ENCODE measurements at places on chromosomes 4 and X.
A peak's percentile ranks its signal among the peaks of the same experiment; 100 is the strongest.

GRCh38 chr4:102610007-102610406 lies 108.8 kb downstream of the NFKB1 start:
- DNase-seq, result peak; percentile 30

GRCh38 chr4:184343502-184344177 lies 126.0 kb upstream of the ENPP6 start:
- DNase-seq, result peak; percentile 84

DNA sequence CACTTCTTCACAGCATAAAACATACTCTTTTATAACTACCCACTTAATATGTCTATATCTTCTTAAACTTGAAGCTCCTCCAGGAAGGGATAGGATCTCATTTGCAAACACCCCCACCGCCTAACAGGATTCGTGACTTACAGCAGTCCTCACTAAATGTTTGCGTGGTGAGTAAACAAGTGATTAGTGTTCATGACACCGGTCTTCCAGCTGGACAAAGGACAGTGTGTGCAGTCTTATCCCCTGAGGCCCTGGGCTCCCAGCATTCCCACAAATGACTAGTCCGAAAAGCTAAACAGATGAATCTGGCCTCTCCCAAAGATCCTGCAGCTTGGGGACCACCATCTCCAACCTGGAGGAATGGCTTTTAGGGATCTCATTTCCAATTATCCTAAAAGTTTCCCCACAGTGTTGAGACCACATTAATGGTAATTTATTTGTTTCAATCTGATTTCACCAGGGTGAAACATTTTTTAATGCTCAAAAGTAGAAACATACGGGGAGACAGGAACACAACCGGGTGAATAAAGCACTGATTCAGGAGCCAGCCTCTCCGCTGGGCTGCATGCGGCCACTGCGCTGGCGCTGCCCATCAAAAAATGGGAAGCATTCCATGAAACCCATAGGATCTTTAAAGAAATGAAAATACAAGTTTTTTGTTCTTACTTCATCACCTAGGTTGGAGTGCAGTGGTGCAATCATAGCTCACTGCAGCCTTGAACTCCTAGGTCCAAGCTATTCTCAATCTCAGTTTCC lies 69.2 kb downstream of the HADH start:
- no peak for DNase-seq

DNA sequence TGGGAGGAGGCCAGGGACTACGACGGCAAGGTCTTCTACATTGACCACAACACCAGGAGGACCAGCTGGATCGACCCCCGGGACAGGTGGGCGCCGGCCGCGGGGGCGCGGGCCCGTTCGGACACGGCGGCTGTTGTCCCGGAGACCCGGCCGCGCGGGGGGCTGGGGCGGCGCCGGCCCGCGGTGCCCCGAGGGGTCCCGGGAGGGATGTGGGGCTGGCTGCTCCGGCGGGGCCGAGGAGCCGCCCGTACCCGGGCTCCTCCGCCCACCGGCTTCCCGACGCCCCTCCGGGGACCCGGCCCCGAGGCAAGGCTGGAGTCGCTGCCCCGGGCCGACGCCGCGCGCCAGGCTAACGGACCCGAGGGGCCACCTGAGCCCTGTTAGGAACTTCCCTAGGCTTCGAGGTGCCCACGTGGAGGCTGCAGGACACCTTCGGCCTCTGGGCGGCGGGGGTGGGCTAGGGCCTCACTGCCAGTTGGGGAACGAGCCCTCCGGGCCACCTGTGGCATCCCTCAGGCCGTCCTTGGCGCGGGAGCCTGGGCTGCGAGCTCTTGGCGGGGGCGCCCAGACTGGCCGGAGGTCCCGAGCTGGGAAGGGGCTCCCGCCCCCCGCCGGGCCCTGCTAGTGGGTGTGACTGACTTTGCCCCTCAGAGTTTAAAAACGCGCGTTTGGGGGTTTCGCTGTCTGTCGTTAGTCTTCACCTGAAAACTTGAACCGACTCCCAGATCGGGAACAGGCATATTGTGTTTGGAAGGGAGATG lies 660 bp downstream of the WWC2 start:
- peak; percentile 68 for DNase-seq

DNA sequence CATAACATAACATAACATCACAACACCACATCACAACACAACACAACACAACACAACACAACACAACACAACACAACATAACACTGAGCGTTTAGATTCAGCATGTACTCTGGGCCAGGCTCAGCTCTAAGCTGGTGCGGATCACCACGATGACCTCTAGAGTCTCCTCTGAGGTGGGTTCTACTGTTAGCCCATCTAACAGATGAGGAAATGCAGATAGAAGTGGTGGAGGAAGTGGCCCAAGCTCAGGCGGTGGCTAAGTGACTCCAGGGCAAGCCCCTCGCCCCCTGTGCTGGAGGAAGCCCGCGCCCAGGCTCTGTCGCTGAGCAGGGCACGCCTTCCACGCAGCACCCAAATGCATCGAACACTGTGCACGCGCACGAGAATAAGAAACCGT lies 45.3 kb upstream of the CDKN2AIP start:
- DNase-seq, result peak; percentile 66

GRCh38 chrX:118254611-118255010 lies 91.3 kb upstream of the WDR44 start:
- DNase-seq, result peak; percentile 82

DNA sequence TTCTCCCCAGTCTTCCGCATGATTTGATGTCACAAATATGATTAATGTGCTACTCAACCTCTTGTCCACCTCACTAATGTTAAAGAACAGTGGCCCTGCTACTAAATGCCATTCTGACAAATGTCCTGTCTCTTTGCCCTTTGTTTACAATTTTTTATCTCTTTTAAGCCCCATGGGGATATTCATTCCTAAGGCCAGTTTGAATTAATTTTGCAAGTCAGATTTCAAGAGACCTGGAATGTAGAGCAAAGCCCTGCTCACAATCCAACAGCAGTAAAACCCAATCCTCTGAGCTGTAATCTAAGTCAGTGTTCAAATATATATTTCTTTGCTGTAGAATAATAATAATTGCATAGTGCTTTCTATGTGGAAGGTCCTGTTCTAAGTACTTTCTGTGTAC lies 81.2 kb downstream of the LDB2 start:
- no peak for DNase-seq

DNA sequence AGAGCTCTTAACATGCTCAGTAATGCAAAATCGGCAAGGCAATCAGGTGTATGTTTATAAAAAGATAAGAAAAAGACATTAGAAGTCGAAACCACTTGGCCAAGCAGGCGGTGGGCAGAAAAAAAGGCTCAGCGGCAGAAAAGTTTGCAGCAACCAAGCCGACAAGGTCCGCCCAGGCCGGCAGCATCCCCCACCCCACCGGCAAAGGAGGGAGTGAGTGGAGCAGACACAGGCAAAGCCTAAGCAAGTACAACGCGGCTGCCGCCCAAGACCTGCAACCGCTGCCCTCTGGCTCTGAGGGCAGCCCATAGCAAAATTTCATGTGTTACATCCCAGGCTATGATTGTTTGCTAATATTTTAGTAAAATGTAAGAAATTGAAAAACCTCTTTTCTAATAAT lies 125.4 kb upstream of the ZCCHC13 start:
- no peak for DNase-seq

GRCh38 chrX:111365770-111366325 lies 46.1 kb downstream of the DCX start:
- DNase-seq, result no peak

GRCh38 chr4:68272860-68273259 lies 27.4 kb upstream of the TMPRSS11B start:
- DNase-seq, result no peak

DNA sequence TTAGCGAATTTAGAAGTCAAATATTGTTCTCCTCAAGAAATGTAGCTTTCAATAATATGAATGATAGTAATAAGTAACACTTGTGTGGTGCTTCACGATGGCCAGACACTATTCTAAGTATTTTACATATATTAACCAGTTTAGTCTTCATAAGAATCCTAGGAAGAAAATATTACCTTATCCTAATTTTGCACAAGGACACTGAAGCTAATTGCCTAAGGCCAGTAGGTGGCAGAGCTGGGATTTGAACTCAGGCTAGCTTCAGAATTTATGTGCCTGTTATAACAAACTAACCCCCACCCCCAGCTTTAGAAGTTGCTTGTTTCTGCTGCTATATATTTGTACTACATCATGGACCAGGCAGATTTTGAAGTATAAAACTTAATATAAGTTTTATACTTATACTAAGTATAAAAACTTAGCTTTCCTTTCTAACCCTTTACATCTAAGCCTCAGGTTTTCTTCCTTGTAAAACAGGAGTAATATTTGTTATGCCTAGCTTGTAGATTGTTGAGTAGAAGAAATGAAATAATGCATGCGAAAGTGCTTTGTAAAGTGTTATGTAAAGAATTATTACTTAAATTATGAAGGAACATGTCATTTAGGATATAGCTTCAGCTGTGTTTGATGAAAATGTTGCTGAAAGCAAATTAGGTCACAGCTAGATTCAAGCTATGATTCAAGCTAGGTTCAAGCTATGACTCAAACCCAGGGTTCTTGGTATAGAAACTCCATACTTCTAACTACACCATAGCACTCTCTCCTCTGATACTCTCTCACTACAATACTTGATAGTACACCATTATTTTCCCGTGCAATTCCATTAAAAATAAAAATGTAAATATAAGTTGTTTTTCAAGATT lies 4.2 kb upstream of the CDS1 start:
- DNase-seq, result peak; percentile 74

DNA sequence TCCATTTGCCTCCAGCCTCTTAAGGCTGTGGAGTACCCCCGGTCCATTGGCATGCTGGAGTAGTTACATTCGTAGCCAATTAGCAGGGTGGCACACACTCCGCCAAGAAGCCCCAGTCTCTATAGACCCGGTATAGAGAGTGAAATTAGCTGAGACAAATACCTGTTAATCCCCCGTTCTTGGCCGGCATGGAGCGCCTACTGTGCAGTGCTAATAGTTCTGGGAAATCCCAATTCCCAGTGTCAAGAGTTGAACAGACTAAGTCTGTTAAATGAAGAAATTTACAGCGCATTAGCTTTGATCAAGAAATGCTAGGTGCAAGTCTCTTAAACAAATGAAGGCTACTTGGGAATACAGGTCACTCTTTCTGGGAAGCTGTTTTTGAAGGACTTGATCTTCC lies 127.8 kb upstream of the ARX start:
- DNase-seq, result no peak

DNA sequence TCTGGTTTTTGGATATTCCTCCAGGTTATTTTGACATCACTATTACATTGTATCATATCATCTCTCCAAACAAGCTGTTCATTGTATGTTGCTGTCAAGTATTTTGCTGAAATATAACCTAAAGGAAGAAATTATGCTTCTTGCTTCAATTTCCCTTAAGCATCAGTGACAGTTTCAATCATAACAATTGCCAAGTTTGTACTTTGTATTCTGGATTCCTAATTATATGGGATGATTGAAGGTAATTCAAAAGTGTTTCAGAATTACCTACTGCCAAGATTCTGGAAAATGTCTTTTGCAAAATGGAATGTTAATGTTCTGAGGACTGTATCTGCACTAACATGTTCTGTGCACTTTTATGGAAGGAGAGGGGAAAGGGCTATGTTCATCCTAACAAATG lies 228.7 kb downstream of the PRDM5 start:
- no peak for DNase-seq

DNA sequence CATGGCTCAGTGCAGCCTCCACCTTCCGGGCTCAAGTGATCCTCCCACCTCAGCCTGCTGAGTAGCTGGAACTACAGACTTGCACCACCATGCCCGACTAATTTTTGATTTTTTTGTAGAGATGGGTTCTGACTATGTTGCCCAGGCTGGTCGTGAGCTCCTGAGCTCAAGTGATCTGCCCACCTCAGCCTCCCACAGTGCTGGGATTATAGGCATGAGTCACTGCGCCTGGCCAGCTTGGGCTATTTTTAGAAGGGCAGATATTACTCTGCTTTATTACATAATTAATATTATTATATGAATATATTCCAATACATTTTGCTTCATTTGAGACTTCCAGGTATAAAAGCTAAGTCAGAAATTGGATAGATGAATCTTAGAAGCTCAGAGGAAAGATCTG lies 143.7 kb upstream of the ANK2 start:
- DNase-seq, result no peak

DNA sequence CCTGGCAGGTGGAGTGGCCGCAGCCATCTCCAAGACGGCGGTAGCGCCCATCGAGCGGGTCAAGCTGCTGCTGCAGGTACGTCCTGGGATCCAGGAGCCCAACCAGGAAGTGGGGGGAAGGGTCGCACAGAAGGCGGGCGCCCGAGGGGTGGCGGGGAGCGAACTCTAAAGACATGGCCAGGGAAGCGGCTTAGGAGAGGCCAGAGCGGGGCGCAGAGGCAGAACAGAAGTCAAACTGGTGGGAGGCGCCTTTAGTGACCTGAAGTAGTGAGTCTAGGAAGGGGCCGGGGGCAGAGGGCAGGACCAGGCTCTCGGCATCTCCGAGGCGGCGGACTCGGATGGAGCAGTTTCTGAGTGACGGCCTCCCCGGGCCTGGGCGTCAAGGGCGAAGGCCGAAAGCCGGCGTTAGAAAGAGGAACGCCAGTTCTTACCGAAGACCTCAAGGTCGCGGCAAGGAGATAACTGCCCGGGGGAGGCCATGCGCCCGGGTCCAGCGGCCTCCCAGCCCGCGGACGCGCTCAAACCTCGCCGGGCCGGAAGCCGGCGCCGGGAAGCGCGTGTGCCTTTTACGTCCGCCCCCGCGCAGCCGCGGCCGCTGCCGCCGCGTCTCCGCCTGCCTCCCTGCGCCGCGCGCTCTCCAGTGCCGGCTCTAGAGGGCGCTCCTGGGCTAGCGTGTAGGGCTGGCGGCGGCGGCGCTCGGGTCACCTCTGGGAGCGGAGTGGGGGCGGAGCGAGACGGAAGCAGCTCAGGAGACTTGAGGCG lies 488 bp downstream of the SLC25A5 start:
- DNase-seq, result peak; percentile 90

DNA sequence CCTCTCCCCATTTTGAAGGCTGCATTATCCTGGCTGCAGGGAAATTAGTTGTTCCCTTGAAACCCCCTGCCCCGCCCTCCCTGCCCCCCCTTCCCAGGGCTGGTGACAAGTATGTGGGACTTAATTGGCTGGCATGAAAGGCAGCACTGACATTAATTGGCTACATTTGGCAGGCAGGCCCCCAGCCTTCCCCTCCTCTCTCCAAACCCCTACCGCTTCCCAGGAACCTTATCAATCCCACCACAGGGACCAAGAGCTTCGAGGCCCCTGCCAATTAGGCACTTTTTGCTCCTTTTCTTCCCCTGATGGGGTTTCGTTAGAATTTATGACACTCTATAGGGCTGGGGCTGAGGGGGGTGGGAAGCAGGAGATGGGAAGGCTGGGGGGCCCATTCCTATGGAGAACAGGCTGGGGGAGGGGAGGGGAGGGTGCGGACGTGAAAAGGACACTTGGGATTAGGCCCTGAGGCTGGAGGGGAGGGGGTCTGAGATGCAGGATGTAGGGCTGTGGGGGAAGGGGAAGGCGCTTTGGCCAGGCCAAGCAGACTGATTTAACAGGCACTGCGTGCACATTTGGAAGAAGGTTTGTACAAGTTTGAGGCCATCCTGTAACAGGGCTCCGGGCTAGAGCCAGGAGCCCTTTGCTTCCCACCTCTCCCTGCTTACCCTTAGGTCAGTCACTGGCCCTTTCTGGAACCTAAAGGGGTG lies 52.2 kb downstream of the EFNB1 start:
- no peak for DNase-seq

- peak; percentile 88 for DNase-seq
Observed at GRCh38 chr4:169311643-169312365, 41.0 kb upstream of the SH3RF1 start.

- no peak for DNase-seq
Observed at GRCh38 chrX:20653070-20653469, 386.4 kb upstream of the RPS6KA3 start.

GRCh38 chr4:94533405-94534223 lies 81.9 kb downstream of the PDLIM5 start:
- DNase-seq, result peak; percentile 75

GRCh38 chr4:8544282-8544681 lies 35.9 kb upstream of the GPR78 start:
- DNase-seq, result no peak

- no peak for DNase-seq
Observed at GRCh38 chrX:69216911-69217310, 51.7 kb upstream of the PJA1 start.
